ENCODE measurements at places on chromosomes 1 and 21.

- no peak for DNase-seq
Observed at GRCh38 chr1:175390081-175390481, 197.5 kb upstream of the KIAA0040 start.

GRCh38 chr1:236699366-236699765 is 13.1 kb downstream of the ACTN2 start:
- DNase-seq, result no peak

GRCh38 chr1:221157026-221157761 is 278.0 kb downstream of the HLX start:
- no peak for DNase-seq

GRCh38 chr1:217333939-217334338 is 297.0 kb downstream of the GPATCH2 start:
- DNase-seq, result peak; percentile 26

DNA sequence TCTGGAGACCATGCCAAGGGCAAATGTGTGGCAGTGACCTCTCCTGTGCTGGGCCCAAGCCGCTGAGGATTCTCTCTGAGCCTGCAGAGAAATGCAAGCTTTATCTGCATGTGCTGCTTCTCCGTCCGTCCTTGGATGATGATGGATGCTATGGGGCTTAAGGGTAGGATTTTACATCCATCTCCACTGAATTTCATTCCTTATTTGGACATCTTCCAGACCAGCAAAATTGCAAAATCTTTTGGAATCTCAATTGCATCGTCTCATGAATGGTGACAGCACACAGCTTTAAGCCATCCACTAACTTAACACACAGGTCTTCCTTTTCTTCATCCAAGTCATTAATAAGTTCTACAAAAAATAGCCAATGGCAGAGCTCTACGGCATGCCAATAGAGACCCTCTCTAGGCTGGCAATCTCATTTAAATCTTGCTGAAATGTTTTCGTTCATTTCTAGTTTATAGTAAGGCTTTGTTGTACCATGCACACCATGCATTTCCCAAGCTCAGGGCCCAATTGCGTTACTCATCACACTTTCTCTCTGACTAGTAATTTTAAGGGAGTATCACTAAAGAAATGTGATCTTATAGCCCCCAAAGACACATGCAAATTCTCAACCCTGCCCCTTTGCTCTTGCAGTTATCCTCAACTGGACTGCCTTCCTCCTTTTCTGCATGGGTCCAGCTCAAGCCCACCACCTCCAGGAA is 11.1 kb downstream of the BATF3 start:
- no peak for DNase-seq

- DNase-seq, result peak; percentile 20
Observed at GRCh38 chr1:34266127-34266951, 89.6 kb downstream of the C1orf94 start.

DNA sequence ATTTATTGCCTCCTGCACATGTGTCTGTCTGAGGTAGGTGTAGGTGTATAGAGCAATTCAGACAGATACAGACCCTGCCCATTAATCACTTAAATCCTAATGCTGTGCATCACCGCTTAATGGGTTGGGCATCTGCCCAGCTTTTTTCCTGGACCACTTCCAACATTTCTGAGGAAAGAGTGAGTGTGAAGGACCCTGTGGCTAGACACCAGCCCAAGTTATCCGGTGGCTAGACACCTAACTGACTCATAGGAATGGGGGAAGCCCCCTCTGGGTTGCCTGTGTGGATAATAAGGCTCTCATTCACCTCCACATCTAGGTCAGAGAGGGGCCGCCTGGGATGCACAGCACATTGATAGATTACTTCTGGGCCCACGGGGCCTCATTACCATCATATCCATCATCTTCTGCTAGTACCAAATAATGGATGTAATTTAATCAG is 121.1 kb upstream of the RAVER2 start:
- DNase-seq, result peak; percentile 28

GRCh38 chr1:30743584-30744059 is 14.0 kb downstream of the LAPTM5 start:
- no peak for DNase-seq

DNA sequence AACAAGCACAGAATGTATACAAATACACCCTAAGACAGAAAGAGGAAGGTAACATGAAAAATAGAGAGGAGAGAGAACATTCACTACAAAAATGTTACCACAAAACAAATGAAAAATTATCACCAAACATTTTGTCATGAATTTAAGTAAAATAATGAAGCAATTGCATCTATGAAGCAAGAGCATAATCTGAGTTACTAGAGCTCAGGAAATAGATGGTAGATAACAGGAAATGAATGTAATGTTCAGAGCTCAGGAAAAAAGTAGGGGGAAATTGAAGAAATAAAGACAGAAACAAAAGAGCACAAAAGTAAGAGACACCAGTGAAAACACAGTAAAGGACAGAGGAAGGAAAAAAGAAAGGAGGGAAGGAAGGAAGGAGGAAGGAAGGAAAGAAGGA is 19.4 kb downstream of the SEC16B start:
- DNase-seq, result no peak

DNA sequence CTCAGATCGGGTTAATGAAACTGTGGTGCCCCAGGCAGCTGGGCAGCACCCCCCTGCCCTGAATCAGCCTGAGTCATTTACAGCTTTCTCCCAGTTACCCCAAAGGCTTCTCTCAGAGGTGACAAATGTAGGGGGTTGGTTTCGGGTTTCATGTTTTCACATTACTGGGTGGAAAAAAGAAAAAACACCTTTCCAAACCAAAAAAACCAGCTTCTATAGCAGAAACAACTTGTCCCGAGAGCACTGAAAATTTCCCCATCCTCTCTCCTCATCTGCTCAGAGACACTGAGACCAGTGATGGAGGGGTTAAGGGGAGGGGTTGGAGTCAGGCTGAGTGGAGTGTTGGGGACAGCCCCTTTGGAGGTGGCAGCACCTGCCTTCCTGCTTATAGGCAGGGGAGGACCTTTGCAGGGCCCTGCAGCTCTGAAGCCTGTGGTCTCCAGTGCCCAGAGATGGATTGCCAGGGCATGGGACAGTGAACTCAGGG is 15.6 kb downstream of the UTP11 start:
- DNase-seq, result peak; percentile 23

- DNase-seq, result no peak
Observed at GRCh38 chr21:43734131-43734927, 15.4 kb downstream of the PDXK start.

DNA sequence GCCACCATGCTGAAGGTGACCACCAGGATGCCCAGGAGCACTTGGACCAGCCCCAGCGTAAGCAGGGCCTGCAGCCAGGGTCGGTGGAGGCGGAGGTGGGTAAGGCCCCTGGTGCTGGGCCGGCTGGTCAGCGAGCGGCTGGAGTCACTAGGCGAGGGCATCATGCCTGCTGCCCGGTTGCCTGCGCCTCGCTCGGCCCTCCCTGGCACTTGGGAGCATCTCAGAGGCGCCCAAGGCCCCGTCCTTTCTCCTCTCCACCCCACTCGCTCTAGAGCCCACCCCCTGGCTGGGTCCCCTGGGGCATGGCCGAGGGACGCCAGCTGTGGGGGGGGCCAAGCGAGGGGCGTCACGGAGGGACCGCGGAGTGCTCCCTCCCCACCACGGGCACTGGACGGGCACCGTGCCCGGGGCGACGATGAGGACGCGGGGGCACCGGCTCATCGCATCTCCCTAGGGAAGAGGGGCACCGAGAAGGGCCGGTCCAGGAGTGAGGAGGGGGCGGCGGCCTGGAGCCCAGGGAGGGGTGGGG is 505 bp downstream of the ENTREP3 start:
- DNase-seq, result peak; percentile 61

DNA sequence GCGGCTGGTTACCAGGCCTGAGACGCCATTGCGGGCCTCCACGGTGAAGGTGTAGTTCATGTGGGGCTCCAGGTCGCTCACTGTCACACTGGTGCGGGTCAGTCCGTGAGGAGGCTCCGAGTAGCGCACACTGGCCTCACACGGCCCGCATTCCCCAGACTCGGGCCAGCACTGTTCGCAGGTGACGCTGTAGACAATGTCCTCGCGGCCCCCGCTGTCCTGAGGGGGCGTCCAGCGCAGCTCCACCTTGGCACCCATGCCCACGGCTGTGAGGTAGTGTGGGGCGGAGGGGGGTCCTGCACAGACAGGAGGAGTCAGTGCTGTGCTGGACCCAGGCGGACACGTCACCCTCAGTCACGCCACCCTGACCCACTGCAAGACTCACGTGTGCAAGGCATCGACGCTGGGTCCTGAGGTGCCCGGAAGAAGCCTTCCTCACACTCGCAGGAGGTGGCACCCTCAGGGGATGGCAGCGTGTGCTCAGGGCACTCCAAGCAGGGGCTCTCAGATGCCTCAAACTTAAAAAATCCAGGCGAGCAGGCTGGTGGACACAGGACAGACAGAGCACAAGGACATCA is 17.9 kb downstream of the EPHA2 start:
- DNase-seq, result no peak

DNA sequence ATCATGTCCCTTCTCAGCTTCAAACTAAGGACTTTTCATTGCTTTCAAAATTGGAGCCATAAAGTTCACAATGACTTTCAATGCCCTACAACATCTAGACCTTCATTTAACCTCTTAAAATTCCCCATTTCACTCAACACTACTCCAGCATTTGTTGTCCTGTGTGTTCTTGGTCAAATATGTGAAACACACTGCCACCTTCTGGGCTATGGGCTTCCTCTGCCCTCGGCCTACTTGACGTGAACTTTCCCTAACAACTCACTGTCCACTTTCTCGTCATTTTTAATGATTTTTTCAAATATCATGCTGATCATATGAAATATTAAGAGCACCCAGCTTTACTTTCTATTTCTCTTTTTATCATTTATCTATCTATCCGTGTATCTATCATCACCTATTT is 2018.4 kb downstream of the NCAM2 start:
- DNase-seq, result no peak

- no peak for DNase-seq
Observed at GRCh38 chr1:186957314-186957713, 128.6 kb downstream of the PLA2G4A start.

DNA sequence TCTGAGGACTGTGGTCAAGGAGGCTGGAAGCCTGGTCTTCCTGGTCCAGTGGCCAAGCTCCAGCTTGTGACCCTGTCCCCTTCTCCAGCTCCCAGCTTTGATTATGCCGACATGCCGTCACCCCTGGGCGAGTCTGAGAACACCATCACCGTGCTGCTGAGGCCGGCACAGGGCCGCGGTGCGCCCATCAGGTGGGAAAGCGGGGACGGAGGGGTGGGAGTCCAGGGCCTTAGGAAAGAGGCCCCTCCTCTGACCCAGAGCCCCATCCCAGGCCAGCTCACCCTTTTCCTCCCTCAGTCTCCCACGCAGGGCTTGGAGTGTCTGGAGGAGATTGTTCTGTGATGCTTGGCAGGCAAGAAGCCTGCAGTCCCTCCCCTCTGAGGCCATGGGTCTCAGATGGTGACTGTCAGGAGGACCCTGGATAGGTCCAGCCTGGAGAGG is 43.6 kb downstream of the PTPRU start:
- no peak for DNase-seq

GRCh38 chr1:33244143-33244808 is 12.0 kb upstream of the ZNF362 start:
- DNase-seq, result no peak

- DNase-seq, result peak; percentile 65
Observed at GRCh38 chr1:40848530-40849189, 13.5 kb downstream of the CITED4 start.

DNA sequence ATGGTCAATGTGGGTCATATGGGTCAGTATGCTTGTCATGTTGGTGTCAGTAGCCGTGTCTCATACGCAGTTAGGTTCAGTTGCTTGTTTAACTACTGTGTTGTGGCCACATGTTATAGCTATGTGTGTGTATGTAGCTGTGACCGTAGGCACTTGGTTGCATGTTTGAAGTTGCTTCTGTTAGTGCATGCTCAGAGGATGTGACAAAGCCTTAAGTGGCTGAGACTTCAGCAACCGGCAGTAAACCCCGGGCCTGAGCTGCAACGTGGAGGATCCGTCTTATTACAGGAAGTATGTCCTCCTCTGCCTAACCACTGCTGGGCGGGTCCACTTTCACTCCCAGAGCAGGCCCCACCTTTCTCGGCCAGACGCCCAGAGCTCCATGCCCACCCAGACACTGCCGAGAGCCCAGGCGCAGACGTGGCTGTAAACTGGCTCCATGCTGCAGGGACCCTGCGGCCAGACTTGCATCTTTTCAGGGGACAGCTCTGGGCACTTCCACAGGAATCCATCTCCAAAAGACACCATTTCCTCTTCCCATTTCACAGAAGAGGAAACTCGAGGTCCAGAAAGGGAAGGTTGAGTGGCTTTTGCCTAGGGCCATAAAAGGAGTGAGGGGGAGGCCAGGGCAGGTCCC is 2.2 kb downstream of the TCEA3 start:
- no peak for DNase-seq

DNA sequence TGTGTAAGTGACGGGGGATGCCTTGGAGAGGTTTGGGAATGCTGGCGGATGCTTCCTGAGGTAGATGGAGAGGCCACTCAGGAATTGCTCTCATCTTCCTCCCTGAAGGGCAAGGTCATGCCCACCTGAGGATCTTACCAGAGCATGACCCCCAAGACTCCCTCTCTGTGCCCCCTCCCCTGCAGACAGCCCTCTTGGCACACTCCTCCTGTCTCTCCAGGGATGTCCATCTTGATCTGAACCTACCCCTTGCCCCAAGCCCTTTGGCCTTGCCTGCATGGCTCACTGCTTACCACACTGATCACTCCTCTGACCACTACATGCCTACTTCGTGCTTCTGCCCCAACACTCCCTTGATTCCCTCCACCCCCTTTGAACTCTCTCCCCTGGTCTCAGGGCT is 17.9 kb upstream of the MPL start:
- no peak for DNase-seq

DNA sequence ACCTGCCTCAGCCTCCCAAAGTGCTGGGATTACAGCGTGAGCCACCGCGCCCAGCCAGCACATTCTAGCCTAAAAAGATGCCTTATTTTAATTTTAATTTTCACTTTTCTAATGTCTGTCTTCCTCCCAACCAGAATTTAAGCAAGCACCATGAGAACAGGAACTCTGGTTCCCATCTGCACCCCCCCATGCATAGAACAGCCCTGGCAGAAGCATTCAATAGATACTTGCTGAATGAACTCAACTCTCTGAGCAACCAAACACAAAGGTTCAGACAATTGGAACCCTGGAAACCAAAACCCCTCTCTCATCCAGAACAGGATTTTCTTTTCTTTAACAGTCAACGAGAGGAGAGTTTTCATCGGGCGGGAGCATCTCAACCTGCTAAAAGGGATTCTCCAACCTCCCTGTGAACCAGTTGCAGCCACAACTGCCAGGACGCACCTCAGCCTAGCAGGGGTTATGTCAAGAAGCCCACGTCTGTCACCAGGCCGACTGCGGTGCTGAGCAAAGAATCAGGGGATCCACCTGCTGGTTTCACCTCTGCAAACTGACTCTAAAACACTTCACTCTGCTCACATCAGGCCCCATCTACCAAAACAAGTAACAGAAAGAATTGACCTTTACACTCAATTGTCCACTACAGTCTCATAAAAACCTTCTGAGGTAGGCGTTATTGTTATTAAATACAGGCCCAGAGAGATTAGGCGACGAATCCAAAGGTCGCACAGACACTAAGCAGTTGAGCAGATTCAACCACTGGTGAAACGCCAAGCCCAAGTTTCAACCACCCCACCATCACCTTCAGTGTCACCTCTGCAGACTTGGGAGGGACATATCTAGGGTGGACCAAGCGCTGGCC is 1.7 kb downstream of the KIAA2013 start:
- no peak for DNase-seq

- no peak for DNase-seq
Observed at GRCh38 chr1:26593385-26593784, 63.8 kb downstream of the RPS6KA1 start.

- no peak for DNase-seq
Observed at GRCh38 chr1:107896936-107897335, 68.0 kb downstream of the VAV3 start.

Measured in NCI-H345 (cell line).